ENCODE measurements at places on chromosomes 5 and 9.
A peak's percentile ranks its signal among the peaks of the same experiment; 100 is the strongest.

GRCh38 chr9:4059437-4059836 is 240.4 kb downstream of the GLIS3 start:
- no peak for DNase-seq

GRCh38 chr5:68329554-68330255 is 114.1 kb downstream of the PIK3R1 start:
- no peak for DNase-seq

DNA sequence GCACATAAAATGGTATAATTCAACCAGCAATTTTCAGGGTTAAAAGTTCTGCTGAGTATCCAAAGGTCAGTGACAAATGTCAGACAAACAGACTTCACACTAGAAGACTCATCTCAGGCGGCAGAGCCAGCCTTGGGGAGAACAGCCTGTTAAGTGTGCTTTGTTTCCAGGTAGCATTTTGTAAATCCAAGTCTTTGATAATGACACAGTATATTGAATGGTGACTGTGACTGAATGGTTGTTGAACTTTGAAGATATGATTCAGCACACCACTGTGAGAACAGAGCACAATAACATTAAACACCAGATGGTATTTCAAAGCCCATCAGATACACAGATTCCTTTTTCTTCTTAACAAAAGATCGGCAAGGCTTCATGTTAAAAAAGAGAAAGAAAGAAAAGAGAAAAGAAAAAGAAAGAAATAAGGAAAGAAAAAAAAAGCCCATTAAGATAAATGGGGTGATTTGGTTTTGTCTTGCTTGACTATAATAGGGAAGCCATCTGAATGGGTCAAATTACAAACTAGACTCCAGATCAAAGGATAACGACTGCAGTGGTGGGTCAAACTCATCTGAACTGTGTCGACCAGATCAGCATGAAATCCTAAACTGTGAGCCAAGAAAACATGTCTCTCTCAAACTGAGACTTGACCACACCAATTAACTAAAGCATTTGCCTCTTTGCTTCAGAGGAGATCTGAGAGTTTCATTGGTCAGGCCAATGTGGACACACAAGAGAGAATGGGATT is 313.0 kb upstream of the ZNF608 start:
- DNase-seq, result no peak

- DNase-seq, result no peak
Observed at GRCh38 chr9:118954857-118955256, 414.4 kb downstream of the BRINP1 start.

DNA sequence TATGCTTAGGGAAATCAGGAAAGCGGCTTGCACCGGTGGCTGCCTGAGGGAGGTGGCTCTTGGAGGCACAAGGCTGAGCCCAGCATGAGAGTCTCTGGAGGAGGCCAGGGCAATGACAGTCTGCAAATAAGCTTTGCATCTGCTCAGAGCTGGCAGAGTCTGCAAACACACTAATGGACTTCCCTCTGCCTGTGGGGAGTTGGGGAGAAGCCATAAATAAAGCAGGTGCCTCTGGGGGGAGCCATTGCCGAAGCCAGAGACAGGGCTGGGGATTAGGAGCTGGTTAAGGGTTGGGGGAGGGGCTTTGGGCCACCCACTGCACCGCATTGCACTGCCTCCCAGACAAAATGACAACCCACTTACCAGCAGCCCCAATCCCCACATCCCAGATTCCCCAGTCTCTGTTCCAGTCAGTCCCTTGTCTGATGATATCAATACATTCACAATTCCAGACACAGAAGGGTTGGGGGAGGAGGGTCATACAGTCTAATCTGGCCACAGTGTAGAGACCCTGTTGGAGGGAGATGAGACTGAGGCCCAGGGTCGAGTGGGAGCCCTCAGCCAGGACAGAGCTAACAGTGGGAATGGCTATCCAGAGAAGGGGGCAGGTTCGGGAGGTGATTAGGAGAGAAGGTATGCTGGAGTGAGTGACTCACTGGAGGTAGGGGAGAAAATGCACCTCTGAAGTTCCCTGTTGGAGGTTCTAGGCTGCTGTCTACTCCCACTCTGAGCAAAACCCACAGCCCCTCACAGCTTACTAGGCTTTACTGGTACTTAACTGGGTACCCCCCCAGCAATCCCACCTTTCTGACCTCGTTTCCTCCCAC is 53.7 kb downstream of the PAX5 start:
- DNase-seq, result peak; percentile 85

- no peak for DNase-seq
Observed at GRCh38 chr9:116901260-116901659, 214.2 kb downstream of the TRIM32 start.

DNA sequence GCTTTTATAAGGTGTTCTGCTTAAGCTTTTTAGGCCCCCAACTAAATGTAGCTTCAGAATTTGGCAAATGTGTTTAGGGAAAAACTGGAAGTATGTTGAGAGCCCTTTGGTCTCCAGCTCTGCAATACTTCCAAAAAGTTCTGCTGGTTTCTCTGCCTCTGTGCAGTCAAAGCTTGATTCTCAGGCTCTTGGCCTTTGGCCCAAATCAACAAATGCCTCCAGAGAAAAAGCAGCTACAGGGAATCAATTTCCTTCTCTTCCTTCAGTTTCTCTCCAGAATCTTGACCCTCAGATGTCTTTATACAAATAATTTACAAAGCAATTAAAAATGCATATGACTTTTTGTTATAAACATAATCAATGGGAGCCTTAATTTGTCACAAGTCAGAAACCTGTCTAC is 235.7 kb downstream of the COMMD10 start:
- no peak for DNase-seq

DNA sequence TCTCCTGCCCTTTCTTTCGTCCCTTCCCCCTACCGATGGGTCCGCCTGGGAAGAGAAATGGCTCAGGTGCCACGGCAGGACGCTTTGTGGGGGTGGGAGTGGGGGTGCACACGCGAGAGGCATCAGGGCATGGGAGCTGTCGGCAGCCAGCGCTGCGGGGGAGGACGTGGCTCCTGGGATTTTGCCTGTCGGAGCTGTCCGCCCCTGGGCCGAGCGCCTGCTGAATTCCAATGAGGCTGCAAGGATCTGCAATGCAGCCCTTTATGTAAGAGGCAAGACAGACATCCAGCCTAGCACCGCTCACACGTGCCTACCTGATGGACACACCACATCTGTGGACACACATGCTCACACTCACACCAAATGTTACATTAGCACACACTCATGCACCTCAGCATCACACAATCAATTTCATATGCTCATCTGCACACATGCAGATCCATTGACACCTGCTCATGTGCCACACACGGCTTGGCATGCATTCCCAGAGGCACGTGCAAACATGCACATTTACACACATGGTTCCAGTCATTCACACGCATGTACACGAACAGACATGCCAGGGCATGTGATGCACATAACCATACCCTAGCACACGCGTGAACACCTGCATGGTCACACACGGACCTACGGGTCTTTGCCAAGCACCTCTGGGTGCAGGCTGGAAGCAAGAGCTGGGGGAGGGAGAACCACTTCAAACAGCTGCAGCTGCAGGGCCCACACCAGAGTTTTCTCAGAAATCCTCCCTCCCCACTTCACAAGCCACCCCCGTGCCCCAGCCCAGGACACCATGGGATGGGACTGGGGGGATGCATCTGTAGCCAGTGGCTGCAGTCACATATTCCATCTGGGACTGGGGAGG is 1.4 kb downstream of the GRIN1 start:
- no peak for DNase-seq

- DNase-seq, result no peak
Observed at GRCh38 chr5:146644831-146645230, 128.8 kb upstream of the GPR151 start.

DNA sequence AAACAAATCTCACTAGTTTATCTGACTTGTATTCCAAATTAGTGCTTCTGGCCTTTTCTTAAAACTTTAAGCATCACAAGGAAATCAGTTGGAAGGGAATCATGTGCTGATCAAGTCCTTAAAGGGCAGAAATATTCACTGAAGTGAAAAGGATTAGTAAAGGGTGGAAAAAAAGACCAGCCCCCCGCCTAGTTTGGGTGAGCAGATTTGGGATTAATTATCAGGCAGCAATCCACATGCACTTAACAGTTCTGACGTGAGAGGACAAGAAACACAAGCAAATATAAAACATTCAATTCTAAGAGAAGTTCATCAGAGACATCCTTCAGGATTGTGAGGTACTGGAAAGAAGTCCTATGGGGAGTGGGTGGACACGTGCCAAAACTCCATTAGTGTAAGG is at the start of gene TYRP1:
Gene TYRP1, plus strand, starts transcription at position 245 of the 400 bp plus-strand sequence. CDS start 612 bp downstream, outside the sequence.
- DNase-seq, result no peak

DNA sequence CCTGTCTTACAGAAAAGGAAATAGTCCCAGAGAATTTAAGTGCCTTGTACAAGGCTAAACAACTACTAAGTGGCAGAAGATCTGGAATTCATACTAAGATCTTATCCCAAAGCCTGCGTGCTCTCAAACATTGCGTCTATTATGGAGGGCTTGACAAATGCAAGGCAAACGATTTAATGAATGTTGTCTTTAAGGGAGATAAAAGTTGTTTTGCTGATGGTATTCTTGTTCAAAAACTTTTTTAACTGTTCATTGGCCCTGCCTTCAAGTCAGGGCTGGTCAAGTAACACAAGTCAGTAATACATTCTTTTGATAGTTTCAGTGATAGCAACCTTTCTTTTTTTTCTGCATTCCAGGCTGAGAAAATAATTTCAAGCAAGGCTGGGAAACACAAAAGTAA is 1.7 kb upstream of the SLC38A9 start:
- DNase-seq, result no peak

DNA sequence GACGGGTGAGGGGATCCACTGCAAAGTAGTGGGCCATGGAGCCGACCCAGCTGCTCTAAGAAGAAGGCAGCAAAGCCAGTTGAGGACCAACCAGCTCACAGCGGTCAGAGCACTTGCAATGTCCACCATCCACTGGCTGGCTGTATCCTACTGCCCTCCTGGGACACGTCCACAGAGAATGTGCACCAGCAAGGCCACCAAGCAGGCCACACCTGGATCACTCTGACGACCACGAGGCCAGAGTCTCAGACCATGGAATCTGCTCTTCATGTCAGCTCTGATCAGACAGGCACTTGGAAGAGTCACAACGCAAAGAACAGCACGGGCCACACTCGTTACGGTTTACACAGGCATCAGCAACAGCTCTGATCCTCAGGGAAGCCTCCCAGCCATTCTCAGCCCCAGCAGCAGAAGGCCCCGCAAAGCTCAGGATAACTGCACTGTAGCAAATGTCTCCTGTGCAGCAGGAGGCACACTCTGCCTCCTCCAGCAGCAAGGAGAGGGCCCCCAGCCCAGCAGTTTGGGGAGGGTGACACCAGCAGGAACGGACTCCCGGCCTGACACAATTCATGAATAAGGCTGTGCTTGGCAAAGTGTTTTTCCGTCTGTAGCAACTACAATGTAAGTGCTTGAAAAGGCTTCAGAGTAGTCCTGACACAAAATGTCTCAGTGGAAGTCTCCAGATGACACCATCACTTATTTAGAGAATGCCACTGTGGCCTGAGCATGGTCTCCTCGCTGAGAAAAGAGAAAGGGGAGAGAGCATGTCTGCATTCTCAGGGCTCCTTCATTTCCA is 15.7 kb downstream of the SEMA4D start:
- no peak for DNase-seq

DNA sequence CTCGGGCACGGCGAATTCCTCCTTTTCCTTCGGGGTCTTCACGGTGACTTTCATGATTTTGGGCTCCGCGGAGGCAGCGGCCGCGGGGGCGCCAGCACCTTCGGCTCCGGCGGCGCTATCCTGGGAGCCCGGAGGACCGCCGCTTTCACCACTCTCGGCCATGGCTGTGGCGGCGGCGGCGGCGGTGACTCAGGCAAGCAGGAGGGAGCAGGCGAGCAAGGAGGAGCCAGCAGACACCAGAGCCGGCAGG is 315 bp downstream of the UBQLN1 start:
- no peak for DNase-seq

DNA sequence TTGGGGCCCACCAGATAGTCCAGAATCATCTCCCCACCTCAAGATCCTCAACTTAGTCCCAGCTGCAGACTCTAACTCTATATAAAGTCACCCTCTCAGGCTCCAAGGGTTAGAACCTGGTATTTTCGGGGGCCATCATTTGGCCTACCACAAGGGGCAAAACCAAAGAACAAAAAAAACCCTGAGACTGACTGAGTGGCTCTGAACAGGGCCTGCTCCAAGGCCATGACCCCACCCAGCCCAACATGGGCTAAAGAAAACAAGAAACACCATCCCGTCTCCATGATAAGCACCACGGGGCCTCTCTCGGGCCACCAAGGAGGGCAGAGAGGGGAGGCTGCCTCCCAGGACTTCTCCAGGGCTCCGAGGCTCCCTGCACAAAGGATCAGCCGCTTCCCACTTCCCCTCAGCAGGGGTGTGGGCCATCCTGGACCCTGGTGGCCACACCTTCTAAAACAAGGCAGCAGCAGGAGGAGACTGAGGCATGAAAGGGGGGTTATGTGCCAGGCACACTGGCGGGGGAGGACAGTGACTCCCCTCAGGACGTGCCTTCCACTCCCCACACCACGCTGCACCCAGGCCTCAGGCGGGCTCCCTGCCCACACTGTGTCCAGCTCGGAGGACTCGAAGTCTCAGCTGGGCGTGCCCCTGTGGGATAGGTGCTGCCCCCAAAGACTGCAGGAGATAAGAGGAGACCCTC is 51.5 kb downstream of the SEMA4D start:
- no peak for DNase-seq

GRCh38 chr5:157680239-157680638 is 8.9 kb downstream of the C5orf52 start:
- no peak for DNase-seq

- DNase-seq, result peak; percentile 89
Observed at GRCh38 chr5:141182248-141182647, at the start of gene PCDHB16. Gene PCDHB16, plus strand, starts transcription at chr5:141182387. Its CDS starts 173 bp downstream, at chr5:141182560.

DNA sequence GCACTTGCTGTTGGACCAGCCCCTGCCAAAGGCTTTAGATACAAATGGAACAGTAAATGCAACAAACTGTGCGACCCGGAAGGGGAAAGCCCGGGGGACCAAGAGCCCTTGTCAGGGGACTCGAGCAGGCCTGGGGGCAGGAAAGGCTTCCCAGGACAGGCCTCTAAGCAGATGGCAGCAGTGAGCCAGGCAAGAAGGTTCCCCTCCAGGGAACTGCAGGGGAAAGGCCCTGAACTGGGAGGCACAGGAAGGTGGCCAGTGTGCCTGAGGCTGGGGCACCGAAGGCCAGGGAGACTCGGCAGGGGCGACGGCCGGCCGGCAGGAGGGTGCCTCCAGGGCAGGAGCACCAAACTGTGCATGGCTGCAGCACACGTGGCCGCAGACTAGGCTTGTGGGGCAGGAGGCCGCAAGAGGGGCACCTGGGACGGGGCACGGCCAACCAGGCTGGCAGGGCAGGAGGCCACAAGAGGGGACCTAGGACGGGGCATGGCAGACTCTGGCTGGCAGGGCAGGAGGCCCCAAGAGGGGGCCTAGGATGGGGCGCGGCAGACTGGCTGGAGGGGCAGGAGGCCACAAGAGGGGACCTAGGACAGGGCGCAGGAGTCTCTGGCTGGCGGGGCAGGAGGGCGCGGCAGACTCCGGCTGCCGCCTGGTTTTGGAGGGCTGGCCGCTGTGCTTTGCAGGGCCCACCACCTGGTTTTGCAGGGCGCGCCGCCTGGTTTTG is 10.0 kb downstream of the VAV2 start:
- peak; percentile 30 for DNase-seq

DNA sequence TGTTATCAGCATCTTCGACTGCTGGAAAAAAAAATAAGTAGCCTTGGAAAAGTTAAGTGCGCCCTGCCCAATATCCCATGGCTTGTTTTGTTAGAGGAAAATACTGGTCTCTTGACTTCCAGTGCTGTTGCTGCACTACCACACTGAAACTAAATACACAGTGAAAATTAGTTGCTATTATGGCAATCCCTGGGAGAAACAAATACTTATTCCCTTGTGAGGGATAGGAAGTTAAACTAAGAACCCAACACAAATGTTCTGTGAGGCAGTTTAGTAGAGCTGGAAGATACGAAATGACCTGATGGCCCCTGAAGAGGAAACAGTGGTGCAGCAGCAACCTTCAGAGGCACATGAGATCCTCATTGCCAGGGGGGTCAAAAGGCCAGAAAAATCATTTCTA is 164.0 kb downstream of the ARL15 start:
- no peak for DNase-seq
